Stimulated activated CD8-positive, alpha-beta memory T cell treated with anti-CD3 and anti-CD28 coated beads, Interleukin-4, amount 100 ng/mL, for 4 hours (primary cell): ENCODE measurements at places on chromosomes 4 and X.

DNA sequence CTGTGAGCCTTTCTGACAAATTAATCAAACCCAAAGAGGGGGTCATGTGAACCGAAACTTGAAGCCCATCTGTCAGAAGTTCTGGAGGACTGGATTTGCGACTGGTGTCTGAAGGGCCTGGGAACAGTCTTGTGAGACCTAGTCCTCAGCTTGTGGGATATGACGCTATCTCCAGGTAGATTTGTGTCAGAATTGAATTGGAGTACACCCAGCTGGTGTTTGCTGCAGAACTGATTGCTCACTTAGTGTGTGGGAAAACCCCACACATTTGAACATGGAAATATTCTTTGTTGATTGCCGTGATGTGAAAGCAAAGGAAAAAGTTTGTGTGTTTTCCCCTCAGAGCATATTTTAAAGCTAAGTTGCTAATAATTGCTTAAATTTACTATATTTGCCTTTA is 30.3 kb upstream of the TMSB15B start:
- no peak for DNase-seq

GRCh38 chr4:158796370-158797140 is 27.7 kb downstream of the FNIP2 start:
- no peak for DNase-seq

DNA sequence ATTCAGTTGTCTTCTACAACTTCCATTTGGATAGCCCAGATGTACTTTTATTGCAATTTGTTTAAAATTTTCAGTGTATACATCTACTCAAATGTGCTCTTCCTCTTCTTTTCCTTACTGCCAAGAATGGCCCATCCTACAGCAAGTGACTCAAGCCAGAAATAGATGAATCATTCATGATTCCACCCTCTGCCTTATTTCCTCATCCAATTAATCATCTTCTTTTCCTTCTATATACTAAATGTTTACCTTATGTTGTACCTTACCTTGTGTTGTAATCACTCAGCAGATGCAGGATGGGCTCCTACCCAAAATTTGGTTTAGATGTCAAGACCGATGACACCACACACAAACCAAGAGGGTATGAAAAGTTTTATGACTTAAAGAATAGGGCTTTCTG is 437.8 kb downstream of the GRXCR1 start:
- DNase-seq = no peak

DNA sequence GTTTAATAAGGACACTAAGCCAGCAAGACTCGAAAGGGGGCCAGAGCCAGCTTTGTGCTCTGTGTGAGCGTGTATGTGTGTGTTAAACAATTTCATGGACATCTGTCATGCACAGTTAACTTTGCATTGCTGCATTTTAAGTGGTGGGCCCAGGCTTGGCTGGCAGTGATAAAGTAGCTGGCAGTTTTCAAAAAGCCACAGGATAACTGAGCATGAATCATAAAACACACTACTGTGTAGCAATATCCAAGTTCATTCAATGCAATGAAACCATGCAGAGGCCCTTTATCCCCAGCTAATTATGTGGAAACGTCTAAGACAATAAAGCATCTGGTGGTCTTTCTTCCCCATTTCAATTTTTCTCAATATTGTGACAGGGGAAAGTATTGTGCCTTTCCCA is 132.9 kb downstream of the NKX6-1 start:
- no peak for DNase-seq

- DNase-seq = no peak
These were observed 373.1 kb downstream of the STPG2 start for GRCh38 chr4:97770222-97770621.

DNA sequence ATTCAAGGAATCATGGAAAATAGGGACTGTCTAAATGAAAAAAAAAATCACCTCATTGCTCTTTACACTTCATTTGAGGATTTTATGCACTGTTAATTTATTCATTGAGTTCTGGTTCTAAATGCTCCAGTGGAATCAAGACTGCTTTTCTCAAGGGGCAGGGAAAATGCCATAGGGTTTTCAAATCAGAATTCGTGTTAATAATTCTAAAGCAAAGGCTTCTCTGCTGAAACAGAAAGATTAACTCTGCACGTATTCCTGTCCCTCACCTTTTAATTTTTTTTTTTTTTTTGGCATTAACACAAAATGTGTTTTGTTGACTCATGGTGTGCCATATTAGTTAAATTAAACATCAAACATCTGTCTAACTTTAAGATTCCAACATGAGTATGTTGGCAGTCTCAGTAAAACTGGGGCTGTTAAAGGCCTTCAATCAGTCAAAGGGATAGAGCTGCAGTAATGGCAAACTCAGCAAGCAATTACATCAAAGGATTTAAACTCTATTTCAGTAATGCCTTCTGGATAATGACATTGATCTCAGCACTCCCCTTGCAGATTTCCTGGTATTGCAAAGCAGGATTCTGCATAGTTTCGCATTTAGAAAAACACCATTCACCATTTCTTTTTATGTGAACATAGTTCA is 878.1 kb downstream of the RAPGEF2 start:
- DNase-seq = no peak
